Hematopoietic multipotent progenitor cell treated with erythropoietin and hydrocortisone succinate and interleukin-3 and kit ligand, for 6 days (in vitro differentiated cells): ENCODE measurements at places on chromosomes 6 and 20.
A peak's percentile ranks its signal among the peaks of the same experiment; 100 is the strongest.

DNA sequence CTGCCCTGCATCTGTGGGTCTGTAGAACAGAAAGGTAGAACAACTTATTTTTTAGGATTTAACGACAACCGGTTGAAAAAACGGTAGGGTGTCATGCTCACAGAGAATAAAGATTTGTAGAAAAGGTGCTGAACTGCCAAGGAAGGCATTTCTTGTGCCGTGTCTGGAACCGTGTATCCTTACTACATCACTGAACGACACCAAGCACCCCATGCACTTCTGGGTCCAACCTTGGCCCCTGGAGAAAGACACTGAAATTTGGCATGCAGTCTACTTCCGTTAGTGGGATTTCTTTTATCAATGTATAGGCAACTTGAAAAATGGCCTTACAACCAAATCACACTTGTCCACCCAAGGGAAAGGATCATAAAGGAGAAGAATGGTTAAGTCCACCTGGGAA is 145.5 kb downstream of the ZMYND8 start:
- DNase-seq: no peak

DNA sequence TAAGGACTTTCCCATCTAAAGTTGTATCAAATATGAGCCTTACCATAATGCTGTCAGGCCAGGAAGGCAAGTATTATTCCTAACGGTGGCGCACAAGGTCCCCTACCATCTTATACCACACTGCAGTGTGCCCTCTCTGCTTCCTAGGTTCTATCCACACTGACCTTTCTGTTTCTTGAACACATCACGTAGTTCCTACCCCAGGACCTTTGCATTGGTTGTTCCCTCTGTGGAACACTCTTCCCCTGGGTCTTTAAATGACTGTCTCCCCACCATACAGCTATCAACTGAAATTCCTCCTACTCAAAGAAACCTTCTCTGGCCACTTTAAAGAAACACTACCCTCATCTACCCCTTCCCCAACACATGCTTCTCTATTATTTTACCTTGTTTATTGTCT is 104.5 kb upstream of the SPACA1 start:
- DNase-seq: no peak

DNA sequence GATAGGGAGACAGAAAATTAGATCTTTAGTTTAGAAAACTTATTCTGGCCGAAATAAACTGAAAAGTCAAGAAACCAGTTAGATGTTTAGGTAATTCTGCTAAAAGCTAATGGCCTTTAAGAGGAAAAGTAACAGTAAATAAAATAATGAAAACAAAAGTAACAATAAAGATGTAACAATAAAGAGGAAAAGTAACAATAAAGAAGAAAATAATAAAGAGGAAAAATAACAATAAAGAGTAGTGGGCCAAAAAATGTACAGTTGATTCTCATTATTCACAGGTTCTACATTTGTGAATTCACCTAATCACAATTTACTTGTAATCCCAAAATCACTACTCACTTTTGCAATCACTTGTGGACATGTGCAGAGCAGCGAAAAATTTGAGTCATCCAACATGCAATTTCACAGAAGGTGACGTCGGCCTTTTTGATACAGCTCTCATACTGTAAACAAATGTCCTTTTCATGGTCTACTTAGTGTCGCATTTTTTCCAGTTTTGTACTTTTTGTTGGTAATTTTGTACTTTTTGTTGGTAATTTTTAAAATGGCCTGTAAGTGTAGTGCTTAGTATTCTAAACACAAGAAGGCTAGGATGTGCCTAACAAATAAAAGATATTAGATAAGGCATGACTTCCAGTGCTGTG is 24.0 kb downstream of the HBS1L start:
- no peak for DNase-seq

- DNase-seq: peak; percentile 18
Observed at GRCh38 chr6:70210462-70210861, 92.4 kb downstream of the COL9A1 start.

GRCh38 chr6:24353861-24354260 is 4.0 kb downstream of the DCDC2 start:
- no peak for DNase-seq

GRCh38 chr20:38278763-38279162 is 18.2 kb upstream of the KIAA1755 start:
- no peak for DNase-seq

DNA sequence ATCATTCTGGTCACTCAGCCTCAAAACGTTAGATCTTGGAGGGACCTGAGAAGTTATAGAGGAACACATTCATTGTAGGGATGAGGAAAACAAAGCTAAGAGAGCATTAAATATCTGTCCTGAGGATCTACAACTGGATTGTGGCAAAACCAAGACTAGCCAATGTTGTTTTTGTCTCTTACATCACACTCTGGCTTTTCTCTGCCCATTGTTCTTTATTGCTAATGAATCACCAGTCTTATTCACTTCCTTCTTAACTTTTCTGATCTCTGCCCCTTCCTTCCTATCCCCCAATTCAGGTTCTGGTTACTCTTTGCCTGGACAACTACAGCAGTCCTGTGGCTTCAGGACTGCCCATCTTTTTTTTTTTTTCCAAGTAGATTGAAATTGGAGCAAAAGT is 57.0 kb upstream of the PREP start:
- no peak for DNase-seq

DNA sequence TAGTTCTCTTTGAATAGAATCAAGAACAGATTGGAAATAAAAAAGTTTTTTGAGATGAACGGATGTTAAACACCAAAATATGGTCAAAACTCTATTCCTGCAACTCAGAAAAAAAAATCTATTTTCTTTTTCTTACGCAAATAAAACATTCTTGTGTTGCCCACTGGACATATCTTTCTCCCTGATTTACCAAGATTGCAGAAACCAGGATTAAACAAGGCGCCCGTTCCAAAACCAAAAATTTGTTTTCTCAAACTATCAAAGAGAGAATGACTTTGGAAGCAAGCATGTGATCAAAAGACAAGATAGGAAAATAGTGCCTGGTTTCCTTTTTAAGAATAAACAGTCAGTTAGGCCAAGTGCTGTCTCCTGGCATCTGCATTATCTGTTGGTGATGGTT is 273.1 kb downstream of the CLIC5 start:
- DNase-seq: no peak

DNA sequence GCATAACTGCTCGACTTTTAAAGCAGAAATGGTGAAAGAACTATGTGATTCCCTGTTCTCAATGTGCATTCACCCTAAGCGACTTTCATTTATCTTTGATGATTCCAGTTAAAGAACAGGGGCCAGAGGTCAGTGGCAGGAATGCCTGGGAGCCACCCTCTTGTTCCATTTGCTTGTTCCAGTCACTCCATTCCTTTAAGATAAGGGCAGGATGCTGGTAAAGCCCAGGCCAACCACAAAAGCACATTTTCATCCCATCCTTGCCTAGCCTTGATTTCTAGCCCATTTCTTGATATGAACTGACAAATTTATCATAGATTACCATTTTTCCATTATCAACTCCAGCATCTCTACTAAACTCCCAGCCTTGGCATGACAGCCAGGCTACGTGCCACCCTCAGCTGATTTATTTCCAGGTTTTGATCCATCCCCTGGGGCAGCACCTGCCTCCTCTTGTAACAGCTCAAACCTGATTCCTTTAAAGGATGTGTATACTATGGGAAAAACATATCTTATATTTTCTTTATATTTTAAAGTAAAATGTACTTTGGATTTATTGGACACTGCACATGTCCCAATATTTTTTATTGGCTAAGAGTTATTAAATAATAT is 19.2 kb downstream of the HMGN3 start:
- DNase-seq: no peak

DNA sequence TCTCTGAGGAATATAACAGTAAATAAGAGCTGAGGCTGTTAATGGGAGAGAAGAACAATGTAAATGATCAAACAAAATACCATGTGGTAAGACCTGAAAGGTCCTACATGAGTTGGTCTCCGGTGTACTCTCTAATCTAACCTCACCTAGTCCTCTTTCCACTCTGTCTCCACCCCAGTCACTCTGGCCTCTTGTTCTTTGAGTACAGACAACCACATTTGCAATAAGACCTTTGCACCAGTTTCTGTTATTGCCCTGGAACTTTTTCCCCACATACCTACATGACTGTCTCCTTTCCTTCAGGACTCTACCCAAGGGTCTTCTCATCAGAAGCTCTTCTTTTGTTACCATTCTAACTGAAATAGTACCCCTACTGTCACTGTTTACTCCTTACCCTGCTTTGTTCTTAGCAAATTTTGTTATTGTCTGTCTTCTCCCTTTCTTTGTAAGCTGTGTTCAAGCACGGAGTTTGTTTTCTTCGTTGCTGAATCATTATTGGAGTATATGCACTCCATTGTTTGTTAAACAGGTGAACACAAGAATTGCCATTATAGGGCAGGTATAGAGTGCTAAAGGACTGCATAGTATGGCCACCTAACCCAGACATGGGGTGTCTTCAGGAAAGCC is 37.3 kb downstream of the MAPK14 start:
- DNase-seq: peak; percentile 68
